Femur (tissue), 1 donor: ENCODE measurements at places on chromosomes 1 and 21.

- DNase-seq = no peak
Measured at GRCh38 chr1:181397845-181398244, 85.5 kb upstream of the CACNA1E start.

GRCh38 chr1:234149217-234149616, 224.0 kb upstream of the COA6 start:
- no peak for DNase-seq

DNA sequence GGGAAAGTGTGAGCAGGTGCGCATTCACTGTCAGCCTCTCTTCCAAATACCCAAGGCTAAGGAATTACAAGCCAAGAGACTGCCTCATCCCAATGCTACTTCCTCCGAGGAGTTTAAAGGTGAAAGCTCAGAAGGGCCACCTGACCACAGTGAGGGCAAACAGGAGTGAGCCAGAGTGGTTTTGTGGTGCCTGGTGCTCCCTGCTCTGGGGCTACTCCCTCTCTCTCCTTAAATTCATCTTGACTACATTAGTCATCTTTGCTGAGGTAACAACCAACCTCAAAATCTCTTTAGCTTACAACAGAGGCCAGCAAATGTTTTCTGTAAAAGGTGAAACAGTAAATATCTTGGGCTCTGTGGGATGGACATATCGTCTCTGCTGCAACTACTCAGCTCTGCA, 14.2 kb upstream of the ZBTB8A start:
- no peak for DNase-seq

- DNase-seq = no peak
Measured at GRCh38 chr1:246420300-246420699, 86.8 kb downstream of the SMYD3 start.
